ENCODE measurements at places on chromosomes 1 and 21.

GRCh38 chr21:15687208-15687607 lies 42.6 kb upstream of the USP25 start:
- no peak for DNase-seq

GRCh38 chr1:109771712-109772657 lies 8.3 kb upstream of the EPS8L3 start:
- no peak for DNase-seq

- DNase-seq: no peak
Observed at GRCh38 chr1:54227091-54227602, 27.2 kb downstream of the MRPL37 start.

DNA sequence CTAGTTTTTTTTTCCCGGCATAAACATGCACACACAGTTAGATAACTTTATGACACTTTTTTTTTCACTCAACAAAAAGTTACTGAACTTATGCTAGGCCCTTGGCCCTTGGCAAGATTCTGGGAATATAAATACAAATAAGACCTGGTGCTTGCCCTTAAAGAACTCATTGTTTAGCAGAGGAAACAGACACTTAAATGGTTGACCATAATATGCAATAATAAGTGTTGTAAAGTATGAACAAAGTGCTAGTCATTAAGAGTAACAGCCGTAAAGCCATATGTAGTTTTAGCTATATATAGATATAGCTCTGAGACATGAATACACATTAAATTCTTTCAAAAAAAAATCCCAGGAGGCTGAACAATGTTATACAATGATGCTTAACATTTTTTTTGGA lies 198.3 kb downstream of the CYYR1 start:
- no peak for DNase-seq

DNA sequence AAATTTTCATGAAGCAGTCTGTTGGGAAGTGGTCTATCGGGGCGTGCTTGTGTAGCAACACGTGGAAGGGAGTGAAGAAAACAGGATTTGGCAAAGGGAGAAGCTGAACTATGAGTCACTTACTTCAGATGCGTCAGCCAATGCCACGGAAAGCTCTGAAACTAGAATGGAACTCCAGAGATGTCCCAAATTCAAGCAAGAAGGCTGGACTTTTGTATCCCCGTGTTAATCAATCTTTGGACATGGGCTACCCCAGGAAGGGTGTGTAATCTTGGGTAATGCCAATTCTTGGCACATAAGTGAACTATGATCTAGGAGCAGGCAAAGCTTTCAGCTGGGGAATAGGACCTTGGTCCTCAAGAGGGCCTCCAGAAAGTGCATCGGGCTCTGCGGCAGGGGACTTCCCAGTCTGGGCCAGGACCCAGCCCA lies 102.6 kb downstream of the ADSS2 start:
- no peak for DNase-seq

DNA sequence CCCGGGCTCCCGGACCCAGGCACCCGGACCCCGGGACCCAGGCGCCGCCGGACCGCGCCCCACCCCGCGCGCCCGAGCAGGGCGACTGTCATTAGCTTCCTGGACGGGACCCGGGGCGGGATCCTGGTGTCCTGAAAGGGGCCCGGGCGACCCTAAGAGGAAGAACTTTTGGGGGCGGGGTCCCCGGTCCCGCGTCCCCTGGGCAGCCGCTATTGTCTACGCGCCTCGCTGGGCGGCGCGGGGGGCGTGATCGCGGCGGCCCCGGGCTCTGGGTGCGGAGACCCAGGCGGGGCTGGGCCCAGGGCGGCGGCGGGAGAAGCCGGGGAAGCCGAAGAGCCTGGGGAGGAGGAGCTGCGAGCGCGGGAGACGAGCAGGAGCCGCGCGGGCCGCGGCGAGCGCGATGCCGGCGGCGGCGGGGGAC lies 465 bp downstream of the HUNK start:
- DNase-seq: no peak

DNA sequence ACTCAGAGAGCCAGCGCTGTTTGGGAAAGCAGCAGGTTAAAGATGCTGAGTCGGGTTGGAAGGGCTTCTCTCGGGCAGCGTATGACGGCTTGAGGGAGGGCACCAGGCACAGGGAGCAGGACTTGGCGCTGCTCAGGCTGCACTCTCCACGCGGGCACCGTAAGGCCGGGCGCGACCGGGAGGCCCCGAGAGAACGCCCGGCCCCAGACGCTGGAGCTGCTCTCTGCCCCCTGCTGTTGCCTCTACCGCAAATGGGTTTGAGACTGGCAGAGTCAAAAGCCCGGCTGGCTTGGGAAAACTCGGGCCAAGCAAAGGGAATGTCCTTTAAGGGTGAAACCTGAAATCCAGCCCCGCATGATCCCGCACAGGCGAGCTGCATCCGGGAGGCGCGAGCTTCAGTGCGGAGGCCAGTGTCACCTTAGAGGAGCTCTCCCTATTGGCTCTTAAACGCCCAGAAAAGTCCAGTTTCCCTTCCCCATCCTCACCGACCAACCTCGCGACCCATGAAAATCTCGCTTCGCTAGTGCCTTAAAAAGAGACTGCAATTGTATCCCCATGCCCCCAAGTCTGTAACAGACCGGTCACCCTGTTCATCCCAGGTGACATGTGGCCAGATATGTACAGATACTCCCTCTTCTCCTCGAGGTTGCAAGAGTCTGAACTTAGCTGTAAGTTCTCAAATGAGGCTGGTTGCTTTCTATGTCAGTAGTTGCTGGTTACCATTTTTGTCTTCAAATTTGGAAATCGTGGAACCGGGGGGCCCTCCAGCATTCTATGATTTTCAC lies 1.1 kb downstream of the PRRX1 start:
- no peak for DNase-seq

DNA sequence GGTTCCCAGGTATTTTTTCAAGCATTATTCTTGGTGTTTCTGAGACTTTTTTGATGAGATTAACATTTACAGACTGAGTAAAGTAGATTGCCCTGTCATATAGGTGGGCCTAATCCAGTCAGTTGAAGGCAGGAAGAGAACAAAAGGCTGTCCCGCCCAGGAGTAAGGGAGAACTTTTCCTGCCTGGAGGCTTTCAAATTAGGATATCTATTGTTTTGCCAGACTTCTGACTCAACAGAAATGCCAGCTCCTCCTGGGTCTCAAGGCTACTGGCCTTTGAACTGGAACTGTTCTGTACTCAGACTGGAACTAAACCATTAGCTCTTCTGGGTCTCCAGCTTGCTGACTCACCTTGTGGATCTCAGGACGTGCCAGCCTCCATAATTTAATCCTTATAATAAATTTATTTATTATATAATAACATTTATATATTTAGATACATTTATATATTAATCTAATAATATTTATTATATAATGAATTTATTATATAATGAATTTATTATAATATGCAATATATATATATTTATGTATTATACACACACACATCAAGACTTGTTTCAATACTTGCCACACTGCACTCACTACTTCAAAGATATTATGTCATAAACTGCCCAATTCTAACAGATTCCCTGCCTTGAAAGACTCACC lies 510.8 kb upstream of the B3GALT2 start:
- no peak for DNase-seq

DNA sequence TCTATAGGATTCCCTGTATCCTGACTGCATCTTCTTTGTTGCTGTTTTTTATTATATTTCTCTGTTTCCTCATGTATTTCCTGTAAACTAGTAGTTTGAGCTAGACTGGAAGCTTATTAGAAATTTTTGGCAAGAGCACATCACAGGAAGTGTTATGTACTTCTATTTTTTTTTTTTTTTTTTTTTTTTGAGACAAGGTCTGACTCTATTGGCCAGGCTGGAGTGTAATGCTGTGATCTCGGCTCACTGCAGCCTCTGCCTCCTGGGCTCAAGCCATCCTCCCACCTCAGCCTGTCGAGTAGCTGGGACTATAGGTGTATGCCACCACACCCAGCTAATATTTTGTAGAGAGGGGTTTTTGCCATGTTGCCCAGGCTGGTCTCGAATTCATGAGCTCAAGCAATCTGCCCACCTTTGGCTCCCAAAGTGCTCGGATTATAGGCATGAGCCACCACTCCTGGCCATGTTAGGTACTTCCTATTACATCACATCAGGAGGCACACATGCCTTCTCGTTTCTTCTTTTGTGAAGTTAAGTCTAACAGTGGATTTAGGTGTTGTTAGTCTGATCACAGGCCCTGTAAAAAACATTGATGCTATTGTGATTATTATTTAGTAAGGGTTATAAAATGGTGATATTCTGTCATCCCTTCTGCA lies 12.5 kb downstream of the C1orf21 start:
- DNase-seq: no peak

DNA sequence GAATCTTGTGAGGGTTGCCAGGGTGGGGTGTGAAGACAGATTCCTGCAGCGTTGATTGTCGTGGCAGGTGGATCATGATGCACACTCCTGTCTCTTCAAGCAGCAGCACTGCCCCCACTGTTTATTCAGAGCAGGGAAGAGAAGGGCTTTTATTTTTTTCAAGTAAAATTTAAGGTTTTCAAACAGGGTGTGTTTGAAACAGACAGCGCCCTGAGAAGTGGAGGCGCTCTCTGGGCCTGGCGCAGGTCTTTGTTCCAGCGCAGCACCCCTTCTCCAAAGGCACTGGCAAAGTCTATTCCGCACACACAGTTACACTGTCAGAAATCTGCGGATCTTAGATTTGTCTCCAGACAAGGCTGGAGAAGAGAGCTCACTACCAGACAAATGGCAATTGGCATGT lies 7.0 kb downstream of the C1orf53 start:
- no peak for DNase-seq

DNA sequence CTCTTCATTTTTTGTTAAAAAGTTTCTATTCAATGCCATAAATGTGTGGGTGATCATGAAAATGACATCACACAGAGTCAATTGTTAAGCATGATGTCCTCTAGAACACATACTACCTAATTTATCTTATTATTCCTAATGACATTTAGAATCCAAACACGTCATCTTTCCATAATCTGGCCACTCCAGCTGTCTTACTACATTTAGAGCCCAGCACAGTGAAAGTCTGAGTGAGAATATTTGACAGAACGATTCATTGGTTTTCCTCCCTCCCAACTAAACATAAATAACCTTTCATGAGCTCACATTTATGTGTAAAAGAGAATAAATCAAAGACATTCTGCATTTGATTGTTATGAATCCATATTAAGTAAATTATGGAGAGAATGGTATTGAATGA lies 160.7 kb downstream of the OLFM3 start:
- no peak for DNase-seq

- no peak for DNase-seq
Observed at GRCh38 chr1:82465024-82465423, 664.3 kb downstream of the ADGRL2 start.

GRCh38 chr1:59486615-59487014 lies 189.7 kb downstream of the FGGY start:
- no peak for DNase-seq

DNA sequence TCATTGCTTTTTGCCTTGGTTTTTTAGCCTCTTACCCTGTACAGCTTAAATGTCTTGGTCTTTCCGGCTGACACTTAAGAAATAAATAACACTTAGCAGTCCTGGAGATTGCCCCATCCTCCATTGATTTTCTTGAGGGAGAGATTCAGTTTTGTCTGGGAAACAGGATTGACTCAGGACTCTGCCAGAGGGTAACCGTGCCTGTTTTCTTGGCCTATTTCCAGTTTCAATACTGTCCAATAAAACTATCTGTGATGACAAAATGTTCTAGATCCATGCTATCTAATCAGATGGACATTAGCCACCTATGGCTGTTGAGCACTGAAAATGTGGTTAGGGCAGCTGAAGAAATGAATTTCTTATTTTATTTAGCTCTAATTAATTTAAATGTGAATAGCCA lies 216.1 kb downstream of the DUSP10 start:
- DNase-seq: no peak

DNA sequence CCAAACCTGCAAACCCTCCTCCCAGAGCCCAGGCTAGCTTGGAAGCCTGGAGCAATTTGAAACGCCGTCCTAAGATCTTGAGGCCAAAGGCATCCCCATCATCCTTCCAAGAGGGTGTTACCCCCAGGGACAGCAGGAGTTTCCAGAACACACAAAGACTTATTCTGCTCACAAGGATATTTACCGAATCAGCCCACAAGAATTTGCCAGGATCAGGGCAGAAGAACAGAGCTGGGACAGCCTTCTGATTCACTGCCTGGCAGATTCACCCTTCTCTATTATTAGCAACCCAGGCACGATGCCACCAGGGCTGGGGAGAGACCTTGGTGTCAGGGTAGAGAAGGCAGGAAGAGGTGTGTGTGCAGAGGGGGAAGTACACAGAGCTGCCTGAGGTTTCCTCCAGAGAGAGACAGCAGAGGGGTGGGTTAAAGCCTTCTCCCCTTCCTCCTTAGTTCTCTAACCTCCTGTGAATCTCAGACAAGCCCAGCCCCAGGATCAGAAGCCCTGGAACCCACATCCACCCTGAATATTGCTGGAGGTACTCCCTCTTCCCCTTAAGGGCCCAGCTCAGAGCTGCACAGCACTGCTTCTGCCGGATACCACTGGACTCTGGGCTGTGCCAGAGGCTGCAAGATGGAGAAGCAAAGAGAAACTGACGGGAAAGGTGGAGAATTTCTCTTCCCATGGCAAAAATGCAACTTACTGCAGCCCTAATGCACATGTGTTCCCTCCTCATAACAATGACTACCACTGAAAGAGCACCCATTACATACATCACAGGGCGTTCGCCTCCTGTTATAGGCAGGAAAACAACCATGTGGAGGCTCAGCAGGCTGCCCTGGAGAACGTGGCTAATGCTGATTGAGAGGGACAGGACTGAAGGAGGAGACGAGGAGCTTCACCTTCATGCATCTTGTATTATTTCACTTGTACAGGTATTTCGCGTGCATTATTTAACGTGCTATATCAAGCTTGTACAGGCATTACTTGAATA lies 61.8 kb downstream of the ITPKB start:
- no peak for DNase-seq

DNA sequence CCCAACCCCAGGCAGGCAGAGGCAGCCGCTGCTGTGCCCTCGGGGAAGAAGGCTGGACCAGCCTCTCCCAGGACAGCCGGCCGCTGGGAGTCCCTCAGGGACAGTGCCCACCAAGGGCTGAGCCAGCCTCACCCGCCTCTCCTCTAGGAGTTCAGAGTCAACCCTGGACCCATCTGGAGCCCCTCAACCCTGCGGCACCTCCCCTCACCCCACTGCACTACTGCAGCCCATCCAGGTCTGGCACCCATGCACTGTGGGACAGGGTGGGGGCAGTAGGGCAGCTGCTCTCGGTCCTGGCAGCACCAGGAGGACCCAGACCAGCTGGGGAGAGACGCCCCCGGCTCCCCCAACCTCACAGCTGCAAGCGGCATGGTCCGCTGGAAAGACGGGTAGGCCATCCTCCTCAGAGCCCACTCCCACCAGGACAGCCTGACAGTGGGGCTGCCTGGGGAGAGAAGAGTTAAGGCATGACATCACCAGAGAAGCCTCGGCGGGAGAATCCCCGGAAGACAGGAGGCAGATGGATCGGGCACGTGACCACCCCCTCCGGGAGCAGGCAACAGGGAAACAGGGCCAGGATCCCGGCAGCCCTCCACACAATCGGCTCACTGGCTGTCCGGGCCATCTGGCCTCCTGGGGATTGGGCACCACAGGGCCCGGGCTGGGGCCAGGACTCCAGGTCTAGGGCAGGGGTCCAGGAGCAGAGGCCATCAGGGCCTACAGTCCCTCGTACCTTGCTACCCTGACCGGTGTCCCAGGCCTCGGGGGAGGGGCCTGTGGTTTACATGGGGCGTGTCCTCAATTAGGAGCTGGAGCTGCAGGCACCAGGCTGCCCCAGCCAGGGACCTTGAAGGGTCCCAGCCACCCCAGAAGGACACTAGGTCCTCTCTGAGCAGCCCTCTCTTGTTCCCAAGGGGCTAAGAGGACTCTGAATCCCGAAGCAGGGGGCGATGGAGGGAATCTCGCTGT lies 3.1 kb downstream of the ACAP3 start:
- no peak for DNase-seq
